ENCODE measurements at places on chromosomes 13 and 19. TPM values are rescaled to one million over a fixed set of nuclear protein-coding genes. Genes with fewer than 3 reads are reported as not detected.

IL17D gene
- 2.0 TPM for total RNA-seq

SMAD9 gene
- total RNA-seq: 27.4 TPM

ERICH6B gene
- 2.0 TPM for total RNA-seq

ZSCAN1 gene
- 0.85 TPM for total RNA-seq

Measured in motor neuron (in vitro differentiated cells).